B cell (primary cell): ENCODE measurements at places on chromosomes 7 and 10. TPM values are rescaled to one million over a fixed set of nuclear protein-coding genes. Genes with fewer than 3 reads are reported as not detected.

ZNF425 gene
- total RNA-seq: 2.8 and 3.3 TPM in 2 replicates

DNA sequence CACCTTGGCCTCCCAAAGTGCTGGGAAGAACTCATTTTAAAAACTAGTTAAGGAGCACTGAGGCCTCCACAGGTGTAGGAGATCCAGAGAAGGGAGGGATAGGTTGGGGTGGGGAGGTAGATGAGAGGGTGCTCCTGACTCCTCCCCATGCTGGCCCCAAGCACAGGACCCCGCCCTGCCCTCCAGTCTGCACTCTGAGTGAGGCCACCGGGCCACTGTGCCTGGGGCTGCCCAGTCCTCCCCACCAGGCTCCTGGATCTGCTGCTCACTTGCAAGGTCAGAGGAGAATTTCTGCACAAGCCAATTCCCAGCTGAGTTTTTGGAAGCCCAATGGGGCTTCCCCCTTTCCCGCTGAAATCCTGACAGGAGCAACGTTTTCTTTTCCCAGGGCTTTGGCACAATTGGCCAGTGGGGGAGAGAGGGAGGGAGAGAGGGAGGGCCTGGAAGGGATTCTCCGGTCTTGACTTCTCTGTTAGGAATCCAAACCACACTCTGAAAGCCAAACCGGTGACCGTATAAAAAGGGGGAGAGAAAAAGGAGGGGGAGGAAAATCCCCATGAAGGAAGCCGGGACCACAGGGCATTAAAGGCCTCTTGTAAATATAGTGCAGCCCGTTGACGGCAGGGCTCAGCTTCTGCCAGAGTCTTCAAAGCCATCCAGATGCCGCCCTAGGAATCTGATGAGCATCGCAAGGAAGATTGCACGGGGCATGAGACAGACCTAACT is 116.2 kb downstream of the SH3PXD2A start:
- peaks cover 2% of the 10 kb centered on the region for H3K27me3 ChIP-seq
- no peak for DNase-seq
- no peaks in the 10 kb centered on the region for H3K4me1 ChIP-seq

DDIT4 gene
- 103 and 110 TPM in 2 replicates for total RNA-seq

DBNL gene
- total RNA-seq: 311 and 335 TPM in 2 replicates

GRCh38 chr10:13351340-13351915 is 3.3 kb upstream of the SEPHS1 start:
- peaks cover 20% of the 10 kb centered on the region for H3K4me1 ChIP-seq
- no peak overlapping the region for H3K4me3 ChIP-seq
- DNase-seq: peak; percentile 50
- no peak overlapping the region for H3K27ac ChIP-seq
